ENCODE measurements at places on chromosomes 16 and 17. TPM values are rescaled to one million over a fixed set of nuclear protein-coding genes. Genes with fewer than 3 reads are reported as not detected.

DNA sequence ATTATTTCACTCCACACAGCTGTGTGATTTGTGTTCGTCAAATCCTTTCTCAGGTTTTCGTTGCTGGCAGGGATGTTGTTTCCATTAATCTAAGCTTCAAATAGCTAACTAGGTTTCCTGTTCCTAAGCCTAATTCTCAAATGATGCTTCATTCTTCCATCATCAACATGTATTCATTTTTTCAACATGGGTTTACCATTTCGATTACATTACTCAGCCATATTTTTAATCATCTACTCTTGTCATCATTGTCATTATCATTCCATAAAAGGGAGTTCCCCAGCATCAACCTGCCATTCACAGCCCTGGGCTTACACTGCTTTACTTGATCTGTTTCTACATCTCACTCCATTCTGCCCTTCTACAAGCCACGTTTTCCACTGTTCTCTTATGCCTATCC, 33.3 kb upstream of the ANKFN1 start:
- no peak for DNase-seq
- no peaks in the 10 kb centered on the region for H3K4me1 ChIP-seq
- H3K4me3 ChIP-seq = no peak overlapping the region
- no peaks in the 10 kb centered on the region for H3K36me3 ChIP-seq
- H3K27me3 ChIP-seq = no peaks in the 10 kb centered on the region

- no peak overlapping the region for H3K27ac ChIP-seq
- no peak overlapping the region for H3K4me3 ChIP-seq
Measured at GRCh38 chr16:85083051-85083639, 29.1 kb downstream of the CIBAR2 start.

ACSM2A gene
- not detected for total RNA-seq

PHOSPHO1 gene
- total RNA-seq = not detected

PDILT gene
- total RNA-seq = not detected

Measured in vagina (tissue), 2 donors.